ENCODE measurements at places on chromosomes 2 and 18.

GRCh38 chr2:207205173-207205957, 39.6 kb upstream of the KLF7 start:
- no peak for DNase-seq

DNA sequence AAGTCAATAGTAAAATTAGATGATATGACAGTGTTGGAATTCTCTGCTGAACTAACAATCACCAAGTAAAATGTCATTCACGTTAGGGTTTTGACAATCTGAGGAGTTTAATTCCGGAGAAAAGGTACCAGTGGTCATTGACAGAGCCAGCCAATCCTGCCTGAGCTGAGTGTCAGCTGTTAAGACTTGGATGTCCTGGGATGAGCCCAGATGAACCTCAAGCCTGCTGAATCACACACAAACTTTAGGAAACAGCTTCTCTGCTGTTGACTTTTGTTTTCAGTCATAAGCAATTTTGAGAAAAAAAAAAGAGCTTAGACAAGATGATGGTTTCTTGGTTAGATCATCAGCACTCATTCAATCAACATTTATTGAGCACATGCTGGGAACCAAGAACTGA, 600.0 kb upstream of the SLC39A10 start:
- DNase-seq, result no peak

DNA sequence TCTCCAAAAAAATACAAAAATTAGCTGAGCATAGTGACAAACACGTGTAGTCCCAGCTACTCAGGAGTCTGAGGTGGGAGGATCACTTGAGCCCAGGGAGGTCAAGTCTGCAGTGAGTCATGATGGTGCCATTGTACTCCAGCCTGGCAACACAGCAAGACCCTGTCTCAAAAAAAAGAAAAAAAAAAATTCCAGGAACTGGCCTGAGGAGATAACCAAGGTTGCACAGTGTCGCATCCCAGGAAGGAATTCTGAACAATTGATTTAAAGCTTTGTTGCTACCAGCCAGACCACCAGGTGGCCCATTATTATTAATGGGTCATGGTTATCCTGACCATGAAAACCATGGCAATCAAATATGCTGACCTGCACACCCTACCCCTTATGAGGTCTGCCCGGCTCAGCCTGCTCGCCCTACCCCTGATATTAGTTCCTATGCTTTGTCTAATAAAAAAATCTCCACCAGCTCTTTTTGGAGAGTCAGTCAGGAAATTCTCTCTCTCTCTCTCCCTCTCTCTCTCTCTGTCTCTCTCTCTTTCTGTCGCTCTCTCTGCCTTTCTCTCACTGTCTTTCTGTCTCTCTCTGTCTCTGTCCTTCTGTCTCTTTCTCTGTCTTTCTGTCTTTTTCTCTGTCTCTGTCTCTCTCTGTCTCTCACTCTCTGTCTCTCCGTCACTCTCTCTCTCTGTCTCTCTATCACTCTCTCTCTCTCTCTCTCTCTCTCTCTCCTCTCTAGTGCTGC, 73.7 kb downstream of the NCAPH start:
- no peak for DNase-seq

DNA sequence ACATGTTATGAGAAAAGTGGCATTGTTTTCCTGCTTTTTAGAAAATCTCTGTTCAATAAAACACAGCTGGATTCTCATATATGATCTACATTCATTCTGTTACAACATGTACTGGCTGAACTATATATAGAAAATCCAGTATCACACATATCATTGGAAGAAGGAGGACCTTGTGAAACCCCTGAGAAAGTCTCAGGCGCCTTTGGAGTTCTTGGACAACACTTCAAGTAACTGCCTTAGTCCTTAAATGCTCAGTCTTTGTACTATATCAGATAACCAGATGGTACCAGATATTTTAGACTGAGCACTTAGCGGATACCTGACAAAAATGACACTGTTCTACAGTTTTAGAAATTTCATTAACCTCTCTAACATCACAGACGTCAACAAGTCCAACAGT, 72.2 kb downstream of the ACVR1 start:
- no peak for DNase-seq

DNA sequence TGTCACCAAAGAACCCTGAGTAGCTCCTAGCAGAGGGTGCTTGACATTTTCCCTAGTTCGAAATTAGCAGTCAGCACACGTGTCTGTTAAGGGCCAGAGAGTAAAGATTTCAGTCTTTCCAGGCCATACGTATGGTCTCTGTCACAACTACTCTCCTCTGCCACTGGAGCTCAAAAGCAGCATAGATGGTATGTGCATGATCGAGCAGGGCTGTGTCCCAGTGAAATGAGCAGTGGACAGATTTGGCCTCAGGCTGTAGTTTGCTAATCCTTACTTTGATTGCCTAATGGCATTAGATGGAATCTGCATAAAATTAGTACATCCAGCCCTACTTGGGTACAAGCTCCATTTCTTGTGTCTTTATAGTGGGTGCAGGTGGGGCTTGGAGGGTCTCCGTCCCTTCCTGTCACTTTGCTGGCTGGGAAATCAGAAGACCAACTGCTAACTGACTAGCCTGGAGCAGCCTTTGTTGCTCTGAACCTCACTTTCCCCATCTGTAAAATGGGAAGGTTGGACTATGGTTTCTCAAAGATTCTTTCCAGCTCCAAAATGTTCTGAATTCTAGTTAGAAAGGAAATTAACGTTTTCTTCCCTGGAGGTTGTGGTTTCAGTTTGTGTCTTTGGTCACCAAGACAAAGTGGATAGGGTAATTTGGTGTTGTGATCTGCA, 108.5 kb downstream of the GLI2 start:
- no peak for DNase-seq

DNA sequence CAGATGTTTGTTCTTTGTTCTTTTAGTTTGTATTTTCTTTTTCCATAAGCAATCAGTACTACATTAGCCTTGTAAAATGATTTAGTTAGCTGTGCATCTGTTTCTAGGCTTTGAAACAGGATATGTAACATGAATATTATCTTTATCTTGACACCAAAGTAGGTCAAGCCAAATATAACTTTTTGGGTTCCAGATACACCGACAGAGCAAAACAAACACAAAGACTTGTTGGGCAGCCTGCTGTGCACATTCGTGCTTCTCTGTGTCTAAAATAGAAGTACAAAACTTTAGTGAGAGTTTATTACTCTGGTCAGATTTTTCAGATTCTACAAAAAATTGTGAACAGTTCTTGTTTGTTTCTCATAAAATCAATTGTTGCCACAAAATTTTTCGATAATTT, 1059.3 kb upstream of the GYPC start:
- no peak for DNase-seq

DNA sequence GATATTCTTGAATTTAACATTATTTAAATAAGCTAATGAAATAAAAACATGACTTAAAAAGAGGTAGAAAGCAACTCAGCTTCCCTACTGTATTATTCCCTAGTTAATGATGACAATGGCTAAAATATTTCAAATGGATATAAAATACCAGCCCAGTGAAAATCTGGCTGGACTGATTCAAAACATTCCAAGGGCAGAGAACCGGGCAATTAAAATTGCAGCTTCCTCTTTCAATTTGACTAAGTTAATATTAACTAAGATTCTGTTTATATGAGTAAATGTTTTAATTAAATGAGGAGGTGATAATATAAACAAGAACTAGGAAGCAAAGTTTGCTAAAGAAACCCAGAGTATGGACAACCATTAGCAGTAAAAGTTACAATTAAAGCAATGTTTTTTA, 65.6 kb downstream of the RAPH1 start:
- DNase-seq, result no peak

DNA sequence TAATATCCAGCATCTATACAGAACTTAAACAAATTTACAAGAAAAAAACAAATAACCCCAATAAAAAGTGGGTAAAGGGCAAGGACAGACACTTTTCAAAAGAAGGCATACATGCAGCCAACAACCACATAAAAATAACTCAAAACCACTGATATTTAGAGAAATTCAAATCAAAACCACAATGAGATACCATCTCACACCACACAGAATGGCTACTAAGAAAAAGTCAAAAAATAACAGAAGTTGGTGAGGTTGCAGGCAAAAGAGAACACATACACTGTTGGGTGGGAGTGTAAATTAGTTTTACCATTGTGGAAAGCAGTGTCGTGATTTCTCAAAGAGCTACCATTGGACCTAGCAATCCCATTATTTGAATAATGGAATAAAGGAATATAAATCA, 1973.9 kb upstream of the LRRTM1 start:
- no peak for DNase-seq

DNA sequence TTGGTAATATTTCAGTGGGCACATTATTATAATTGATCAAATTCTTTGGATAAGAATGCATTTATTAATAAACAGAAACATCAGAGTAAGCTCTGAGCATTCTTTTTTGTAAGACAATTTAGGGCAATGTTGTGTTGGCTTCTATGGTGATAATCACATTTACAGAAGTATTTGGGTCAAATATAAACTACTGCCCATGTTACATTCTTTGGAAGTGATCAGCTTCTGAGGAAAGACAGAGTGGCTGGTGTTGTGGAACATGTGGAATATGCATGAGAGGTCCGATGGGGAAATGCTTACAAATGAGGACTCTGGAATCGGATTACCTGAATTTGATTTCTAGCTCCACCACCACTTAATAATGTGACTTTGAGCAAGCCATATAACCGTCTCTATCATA, 19.4 kb downstream of the SERPINB13 start:
- DNase-seq, result no peak

GRCh38 chr2:233240897-233241296, 10.6 kb upstream of the ATG16L1 start:
- no peak for DNase-seq

DNA sequence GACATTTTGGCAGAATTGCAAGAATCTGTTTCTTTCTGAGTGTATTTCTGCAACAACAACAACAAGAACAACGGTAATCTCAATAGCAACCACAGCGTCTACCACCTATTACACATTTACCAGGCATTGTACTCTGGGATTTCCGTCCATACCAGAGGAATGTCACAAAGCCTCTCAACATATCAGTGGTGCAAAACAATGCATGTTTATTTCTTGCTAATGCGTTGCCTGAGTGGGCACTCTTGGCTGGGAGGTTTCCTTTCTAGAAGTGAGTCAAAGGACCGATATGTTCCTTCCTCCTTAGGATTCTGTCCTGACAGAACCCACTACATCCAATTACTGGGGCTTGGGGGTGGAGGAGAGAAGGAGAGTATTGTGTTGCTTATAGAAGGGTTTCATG, 585.6 kb downstream of the TSN start:
- DNase-seq, result no peak
